GM12864 (cell line): ENCODE measurements at places on chromosomes 6 and 20.
A peak's percentile ranks its signal among the peaks of the same experiment; 100 is the strongest.

GRCh38 chr6:53342217-53342616, 6.5 kb downstream of the ELOVL5 start:
- DNase-seq = no peak

- DNase-seq = no peak
These were observed 65.3 kb downstream of the EDN3 start for GRCh38 chr20:59365611-59366285.

GRCh38 chr6:22024973-22025467, 271.8 kb downstream of the PRL start:
- no peak for DNase-seq

DNA sequence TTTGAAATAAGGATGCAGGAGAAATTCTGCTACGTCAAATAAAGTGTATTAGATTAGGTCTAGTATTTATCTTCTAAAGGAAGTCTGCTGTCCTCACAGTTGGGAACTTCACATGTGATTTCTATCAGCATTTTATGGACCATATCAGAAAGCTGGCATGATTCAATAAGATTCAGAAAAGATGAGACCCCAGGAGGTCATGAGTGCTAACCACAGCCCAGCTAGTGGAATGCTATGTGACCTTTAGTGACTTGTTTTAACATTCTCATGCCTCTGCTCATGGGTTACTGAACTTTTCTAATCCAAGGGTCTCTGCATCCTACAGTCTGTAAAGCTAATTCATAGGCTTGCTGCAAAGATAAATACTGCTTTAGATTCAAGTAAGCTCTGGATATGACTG, 150.1 kb downstream of the GMPR start:
- DNase-seq = no peak

DNA sequence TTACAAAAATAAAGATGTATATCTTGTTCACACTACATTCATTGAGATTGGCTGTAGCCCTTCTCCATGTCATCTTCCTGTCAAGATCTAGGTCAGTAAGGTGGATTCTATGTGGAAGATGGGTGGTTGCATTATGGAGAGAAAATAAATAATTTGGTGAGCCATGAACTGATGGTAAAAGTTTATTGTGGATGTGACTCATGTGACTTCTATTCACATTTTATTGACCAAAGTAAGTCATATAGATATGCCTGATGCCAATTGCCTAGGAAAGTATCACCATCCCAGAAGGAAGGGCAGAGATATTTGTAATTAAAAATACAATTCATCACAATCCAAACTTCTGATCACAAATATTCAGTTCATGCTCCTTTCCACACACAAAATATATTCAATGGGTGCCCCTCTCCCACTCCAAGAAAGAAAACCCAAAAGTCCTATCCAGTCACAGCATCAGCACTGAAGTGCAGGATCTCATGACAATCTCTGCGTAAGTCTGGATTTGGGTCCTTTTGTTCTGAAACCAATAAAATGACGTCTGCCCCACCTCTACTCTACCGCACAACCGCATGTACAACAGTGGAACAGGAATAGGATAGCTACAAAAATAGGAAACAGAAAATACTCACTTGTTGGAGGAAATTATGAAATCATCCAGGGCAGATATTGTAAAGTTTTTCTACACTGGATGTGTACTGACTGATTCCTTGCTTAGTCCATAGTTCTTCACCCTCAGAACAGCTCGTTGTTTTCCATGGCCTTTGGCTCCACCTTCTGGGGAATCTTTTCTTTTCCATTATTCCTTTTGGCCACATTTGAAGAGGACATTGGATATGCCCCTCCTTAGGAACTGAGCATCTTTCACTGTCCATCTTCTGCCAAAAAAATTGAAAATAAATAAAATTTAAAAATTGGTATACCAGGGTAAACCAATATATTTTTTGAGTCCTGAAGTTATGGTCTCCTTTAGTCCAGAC, 16.1 kb upstream of the SLC17A3 start:
- DNase-seq = no peak

GRCh38 chr20:48750941-48751635, 76.7 kb downstream of the PREX1 start:
- no peak for DNase-seq

DNA sequence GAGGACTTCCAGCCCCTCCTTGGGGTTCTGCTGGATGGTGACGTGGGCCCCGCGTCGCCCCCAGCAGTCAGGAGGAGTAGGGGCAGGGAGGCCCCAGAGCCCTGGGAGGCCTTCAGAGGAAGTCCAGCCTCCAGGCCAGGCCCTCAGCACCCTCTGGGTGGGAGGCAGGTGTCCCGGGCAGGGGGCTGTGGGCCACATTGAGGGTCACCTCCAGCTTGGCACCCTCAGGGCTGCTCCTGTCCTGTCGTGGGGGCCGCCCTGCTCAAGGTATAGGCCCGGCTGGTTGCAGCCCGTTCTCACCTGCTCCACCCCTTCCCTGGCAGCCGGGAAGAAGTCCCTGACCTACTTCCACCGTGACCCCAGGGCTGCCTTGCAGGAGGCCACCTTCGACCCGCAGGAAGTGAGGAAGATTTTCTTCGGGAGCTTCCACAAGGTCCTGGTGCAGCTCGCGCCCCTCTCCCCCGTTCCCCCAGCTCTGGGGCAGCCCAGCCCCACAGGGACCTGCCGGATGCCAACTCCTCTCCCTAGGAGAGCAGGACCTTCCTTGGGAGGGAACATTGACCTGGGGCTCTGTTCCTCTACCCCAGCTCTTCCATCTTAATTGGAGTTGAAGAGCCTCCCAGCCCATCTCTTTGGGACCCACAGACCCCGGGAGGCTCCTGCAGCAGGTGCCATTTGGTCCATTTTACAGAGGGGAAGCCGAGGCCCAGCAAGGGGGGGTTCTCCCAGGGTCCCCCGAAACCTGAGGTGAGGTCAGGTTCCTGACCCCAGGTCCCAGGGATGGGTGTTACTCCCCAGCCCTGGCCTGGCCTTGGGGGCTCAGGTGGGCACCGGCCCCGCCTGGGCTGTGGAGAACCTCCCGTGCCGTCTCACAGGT, 26.4 kb downstream of the COL20A1 start:
- DNase-seq = no peak

DNA sequence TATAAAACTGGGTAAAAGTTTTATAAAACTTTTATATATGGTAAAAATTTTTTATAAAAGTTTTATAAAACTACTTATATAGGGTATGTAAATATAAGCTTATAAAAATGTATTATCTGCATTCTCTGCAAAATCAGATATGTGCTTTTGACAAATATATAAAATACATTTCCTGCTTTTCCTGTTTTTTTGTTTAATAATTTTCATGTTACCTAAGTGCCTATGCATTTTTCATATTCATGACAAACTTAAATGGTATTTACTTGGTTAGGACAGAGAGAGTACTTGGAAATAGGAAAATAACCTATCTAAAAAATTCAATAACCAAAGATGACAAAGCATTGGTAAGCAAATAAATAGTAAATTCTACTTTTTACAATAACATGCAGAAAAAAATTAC, 41.2 kb downstream of the ADGRG6 start:
- no peak for DNase-seq

DNA sequence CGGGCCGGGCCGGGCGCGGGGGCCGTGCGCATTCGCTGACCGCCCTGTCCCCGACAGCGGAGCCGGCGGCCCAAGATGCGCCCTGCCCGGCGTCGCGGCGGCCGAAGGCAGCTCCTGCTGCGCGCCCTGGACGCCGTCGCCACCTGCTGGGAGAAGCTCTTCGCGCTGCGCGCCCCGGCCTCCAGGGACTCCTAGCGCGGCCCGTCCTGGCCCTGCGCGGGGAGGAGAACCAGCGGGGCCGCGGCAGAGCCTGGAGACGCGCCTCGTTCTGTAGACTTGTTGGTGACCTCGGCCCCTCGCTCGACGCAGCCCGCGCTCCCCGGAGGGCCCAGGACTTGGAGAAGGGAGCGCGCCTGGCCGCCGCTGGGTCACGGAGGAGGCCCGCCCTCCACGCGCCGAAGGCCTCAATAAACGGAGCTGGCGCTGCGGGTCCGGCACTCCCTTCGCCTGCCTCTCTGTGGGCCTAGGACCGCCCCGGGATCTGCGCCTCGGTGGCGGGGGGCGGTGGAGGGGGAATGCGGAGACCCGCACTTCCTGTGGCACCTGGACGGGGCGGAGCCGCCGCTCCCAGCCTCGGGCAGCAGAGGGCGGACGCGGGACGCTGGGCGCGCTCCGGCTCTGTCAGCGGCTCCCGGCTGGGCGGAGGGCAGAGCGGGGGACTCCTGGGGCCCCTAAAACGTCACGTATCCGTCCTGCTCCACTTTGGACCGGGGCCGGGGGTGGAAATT, 2.7 kb downstream of the C20orf204 start:
- DNase-seq = peak; percentile 44

DNA sequence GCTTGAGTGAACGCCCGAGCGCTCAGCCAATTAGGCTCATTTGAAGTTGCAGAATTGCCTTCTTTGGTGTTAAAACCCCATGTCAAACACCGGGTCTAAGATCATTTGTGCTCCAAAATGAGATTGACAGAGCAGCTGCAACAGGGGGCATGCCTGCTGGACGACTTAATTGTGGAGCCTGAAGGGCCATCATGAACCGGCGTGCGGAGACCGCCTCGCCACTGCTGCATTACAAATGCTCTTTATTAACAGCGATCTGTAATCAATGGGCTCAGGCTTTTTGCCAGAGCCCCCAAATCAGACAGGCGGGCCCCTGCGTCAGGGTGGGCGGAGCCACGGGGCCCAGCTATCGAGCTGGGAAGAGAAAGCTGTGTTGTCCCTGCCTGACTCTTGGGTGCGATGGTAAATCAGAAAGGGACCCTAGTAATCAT, 183.2 kb downstream of the SIM1 start:
- no peak for DNase-seq

DNA sequence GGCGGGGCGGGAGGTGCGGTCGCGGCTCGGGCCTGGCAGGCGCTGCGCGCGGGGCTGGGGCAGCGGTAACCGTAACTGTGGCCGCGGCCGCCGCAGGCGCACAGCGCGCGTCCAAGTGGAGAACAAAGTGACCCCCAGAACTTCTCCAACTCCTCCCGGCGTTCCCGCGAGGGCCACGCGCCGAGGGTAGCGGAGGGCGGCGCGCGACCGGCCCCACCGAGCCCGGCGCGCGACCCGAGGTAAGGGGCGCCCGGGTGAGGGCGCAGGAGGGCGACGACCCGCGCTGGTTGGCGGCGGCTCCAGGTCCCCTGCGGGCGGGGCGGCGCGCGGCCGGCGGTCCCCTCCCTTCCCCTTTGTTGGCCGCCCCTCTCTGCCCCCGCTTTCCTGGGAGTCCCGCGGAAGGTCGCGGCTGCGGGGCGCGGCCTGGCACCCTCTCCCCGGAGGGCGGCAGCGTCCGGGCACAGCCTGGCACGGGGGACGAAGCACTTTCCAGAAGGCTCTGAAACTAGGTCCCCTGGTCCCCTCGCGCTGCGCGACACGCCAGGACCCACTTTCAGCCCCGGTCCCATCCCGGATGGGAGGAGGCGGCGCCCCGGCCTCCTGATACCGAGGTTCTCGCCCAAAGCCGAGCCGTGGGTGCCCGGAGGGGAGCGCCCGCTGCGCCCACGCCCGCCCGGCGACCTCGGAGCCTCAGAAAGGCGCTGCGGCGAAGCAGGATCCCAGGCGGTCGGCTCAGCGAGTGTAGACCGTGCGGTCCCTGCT, at the start of gene TIAM2:
Gene TIAM2, plus strand, starts transcription at position 62 of the 762 bp plus-strand sequence. CDS start 133,909 bp downstream, outside the sequence.
- DNase-seq = no peak

- no peak for DNase-seq
These were observed 115.6 kb downstream of the KIF13A start for GRCh38 chr6:17871836-17872235.

- no peak for DNase-seq
These were observed 887 bp upstream of the AIF1 start for GRCh38 chr6:31614075-31614619.

DNA sequence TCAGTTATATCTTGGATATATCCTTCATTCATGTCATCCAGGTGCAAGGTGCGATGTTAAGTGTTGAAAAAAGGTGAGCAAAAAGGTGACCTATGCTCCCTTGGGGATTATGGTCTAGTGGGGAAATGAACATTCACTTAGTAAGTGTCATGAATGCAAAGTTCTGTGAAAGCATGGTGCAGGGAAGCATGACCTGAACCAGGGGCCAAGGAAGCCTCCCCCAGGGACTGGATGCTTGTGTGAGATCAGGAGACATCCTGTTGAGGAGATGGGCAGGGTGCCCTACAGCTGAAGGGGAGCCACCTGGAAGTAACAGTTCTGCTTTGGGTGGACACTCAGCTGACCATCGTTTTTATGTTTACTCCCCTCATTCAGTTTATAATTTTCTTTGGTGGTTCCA, 179.5 kb downstream of the SYNDIG1 start:
- DNase-seq = no peak

DNA sequence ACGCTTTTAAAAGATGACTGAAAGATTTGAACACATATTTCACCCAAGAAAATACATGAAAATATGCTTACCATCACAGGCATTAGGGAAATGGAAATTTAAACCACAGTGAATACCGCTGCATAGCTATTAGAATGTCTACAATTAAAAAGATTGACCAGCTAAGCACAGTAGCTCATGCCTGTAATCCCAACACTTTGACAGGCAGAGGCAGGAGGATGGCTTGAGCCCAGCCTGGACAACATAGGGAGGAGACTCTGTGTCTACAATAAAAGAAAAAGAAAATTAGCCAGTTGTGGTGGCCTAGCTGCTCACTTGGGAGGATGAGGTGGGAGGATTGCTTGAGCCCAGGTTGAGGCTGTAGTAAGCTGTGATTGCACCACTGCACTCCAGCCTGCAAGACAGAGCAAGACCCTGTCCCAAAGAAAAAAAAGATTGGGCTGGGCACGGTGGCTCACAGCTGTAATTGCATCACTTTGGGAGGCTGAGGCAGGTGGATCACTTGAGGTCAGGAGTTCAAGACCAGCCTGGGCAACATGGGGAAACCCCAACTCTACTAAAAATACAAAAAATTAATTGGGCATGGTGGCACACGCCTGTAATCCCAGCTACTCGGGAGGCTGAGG, 163.7 kb upstream of the AKAP12 start:
- DNase-seq = no peak

- DNase-seq = no peak
These were observed 19.6 kb upstream of the MICB start for GRCh38 chr6:31478186-31478950.

DNA sequence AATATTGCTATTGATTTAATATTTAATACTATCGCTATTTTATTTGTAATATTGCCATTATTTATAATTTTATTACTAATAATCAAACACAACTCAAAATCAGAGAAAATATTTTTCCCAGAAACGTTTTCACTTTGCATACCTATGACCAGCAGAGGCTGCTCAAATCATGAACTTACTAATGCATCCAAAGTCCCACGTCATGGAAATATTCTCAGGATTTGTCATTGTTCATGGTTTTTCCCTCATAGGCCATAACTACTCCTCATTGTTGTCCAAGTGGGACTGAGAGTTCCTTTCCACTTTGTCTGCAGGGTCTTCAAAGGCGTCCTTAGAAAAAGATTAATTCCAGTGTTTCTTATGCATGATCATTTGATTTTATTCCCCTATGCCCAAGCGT, 344.8 kb downstream of the THBS2 start:
- DNase-seq = no peak

DNA sequence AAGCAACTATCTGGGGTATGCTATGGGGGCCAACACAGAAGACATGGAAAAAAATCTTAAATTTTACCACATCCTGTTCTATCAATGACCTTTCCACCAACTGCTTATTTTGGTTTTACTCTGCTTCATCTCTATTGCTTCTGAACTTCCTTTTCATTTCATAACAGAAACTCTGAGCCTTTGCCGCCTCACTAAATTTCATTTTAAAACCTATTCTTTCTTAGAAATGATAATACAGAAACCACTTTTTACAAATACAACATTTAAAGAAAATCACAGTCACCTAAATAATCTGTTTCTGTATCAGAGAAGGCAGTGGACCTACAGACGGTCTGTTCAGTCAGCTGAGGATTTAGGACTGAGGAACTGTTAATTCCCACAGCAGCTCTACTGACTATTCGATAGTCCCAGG, 117.5 kb downstream of the KCNQ5 start:
- peak; percentile 39 for DNase-seq
